LHCN-M2 (cell line): ENCODE measurements at places on chromosomes 2 and 18.

DNA sequence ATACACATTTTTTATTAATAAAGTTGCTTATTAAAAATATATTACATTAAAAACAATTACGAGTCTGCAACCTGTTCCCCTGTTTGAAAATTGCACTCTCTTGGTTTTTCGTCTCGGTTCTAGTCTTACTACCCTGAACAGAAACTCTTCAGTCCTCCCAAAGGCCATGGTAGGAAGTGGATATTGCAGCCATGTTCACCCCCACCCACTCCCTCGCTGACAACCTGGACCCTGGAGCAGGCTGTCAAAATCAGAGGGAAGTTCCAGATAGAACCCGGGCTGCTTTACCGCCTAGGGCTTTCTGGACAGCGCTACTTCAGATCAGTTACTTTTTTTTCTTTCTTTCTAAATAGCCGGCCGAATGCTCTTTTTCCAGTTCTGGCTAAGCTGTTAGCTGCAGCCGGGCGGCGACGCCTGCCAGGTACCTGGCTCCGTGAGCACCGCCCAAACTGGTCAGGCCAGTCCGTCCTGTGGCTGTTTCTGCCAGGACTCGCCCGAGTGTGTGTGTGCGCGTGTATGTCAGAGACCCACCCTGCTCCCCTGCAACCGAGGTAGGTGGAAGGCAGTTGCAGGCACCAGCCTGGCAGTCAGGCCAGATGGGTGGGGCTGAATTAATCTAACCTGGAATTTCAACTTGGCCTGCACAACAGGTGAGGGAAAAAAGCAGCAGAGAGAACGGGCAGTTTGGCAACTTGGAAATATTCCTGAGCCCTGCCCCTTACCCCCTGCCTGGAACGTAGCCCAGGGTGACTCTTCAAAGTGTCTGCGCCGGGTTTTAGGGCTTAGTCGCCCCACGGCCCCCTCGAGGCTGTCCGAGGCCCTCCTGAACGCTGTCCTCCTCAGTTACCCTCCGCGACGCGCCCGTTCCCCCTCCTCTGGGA, 1.1 kb upstream of the TET3 start:
- DNase-seq = no peak

DNA sequence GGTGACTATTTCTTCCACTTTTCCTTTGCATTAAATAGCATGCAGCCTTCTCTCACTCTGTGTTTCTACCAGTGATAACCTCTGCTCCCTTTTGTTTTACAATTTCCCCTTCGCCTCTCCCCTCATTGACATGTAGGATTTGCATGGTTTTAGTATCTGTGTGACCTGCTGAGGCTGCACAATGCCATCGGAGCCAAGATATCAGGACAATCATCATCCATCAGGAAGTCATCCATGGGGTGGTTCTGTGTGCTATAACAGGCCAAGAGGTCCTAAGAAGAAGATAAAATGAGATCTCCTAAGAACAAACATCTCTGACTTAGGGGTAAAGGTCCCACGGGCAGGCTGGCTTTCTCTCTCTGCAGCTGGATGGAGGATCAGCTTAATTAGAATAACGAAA, 65.6 kb downstream of the EHD3 start:
- DNase-seq = no peak

DNA sequence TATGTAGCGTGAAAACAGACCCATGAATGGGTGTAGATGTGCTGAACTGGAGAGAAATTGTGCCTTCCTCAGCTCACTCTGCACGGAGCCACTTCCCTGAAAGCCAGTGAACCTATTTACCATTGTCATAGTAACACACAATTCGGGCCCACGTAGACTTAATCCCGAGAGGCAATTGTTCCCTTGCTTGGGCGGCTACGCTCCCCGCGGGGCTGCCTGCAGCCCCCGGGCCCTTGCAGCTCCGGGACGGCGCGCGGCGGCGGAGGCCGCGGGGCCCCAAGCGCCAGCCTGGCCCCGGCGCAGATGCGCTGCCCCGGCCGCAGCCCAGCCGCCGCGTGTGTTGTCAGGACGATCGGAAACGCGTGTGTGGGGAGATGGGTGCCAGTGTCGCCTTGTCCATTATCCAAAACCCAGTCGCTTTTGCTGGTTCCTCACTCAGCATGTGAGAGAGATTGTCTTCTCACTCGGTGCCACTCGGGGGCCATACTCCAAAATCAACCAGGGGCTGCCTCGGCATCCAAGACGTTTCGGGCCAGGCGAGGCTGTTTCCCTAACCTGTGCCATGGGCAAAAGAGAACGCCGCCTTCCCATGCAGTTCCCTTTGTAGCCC, 17.9 kb upstream of the LRRTM1 start:
- no peak for DNase-seq

- no peak for DNase-seq
These were observed 44.0 kb downstream of the HRH4 start for GRCh38 chr18:24504401-24504800.

DNA sequence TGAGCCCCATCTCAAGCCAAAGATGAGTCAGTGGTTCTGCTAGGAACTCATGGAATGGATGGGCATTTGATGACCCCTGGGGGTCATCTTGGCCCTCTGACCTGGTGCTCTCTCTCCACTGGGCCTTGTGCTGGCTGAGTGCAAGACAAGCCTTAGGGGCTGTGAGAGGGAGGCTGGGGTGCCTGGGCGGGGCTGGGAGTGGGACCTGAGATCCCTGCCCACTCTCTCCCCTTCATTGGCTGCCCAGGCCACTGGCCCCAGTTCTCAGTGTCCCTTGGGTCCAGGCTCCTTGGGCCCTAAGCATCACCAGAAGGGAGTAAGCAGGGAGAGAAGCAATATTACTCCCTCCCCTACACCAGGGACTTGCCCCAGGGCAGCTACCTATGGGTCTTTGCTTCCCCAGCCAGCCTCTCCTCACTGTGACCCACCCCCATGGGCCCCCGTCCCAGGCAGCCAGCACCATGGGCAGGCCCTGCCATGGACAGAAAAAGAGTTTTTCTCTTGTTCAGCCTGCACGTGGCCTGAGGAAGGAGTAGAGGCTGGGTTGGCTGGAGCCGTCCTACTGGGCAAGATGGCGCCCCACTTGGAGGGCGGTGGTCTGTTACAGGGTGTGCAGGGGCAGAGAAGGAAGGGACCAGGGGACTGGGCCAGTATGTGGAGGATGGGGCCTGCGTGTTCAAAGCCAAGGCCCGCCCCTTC, 33.6 kb downstream of the ATOH8 start:
- no peak for DNase-seq

DNA sequence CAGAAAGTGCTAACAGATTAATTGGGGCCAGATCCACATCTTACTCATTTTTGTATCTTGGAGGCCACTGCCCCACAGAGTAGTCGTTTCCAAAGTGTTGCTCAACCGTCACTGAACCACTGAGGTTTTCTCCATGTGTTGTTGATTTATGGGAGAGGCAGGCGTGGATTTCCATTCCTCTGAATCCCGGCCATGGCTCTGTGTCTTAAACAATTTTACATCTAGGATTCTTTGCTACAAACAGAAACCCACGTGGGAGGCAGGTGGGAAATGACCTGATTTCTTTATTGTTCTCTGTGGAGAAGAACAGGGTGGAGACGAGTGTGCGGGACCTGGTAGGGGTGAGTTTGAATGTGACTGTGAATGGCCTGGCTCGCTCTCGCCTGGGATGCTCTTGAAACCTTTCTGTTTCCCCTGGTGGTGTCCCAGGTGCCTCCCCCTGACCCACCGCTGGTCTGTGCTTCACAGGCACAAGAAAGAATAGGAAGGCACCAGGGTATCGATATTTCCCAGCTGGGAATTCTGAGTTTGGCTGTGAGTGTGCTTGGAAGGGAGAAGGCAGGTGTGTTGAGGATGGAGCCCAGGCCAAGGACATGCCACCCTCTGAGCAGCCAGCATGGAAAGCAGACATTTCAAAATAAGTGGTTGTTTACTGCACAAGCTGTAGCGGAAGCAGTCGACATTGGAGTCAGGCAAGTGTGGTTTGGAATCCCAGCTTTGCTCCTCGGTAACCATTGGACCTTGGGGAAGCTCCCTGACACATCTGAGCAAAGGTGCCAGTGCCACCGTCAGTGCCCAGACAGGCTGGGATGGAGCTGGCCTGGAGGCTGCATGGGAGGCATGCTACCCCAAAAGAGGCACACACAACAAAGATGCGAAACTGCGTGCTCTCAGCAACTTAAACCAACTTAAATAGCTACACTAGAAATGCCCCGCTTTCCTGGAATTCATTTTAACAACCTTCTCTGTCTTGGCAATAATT, 50.0 kb downstream of the LPIN1 start:
- DNase-seq = no peak

DNA sequence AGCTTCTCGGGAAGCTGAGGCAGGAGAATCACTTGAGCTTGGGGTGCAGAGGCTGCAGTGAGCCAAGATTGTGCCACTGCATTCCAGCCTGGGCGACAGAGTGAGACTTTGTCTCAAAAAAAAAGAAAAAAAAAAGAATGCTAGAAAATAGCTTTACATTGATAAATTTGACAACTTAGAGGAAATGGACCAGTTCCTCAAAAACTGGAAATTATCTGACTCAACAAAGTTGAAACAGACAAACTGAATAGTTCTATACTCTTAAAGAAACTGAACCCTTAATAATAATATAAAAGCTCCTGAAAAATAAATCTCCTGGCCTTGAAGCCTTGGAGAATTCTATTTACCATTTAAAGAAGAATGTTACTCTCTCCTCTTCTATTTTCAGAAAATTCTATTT, 151.0 kb upstream of the BCL2L11 start:
- DNase-seq = no peak

GRCh38 chr2:6692819-6693218, 172.9 kb downstream of the CMPK2 start:
- no peak for DNase-seq

GRCh38 chr18:55821219-55821618, 233.2 kb upstream of the TCF4 start:
- peak; percentile 55 for DNase-seq
